ENCODE measurements at places on chromosomes 1 and 21.

DNA sequence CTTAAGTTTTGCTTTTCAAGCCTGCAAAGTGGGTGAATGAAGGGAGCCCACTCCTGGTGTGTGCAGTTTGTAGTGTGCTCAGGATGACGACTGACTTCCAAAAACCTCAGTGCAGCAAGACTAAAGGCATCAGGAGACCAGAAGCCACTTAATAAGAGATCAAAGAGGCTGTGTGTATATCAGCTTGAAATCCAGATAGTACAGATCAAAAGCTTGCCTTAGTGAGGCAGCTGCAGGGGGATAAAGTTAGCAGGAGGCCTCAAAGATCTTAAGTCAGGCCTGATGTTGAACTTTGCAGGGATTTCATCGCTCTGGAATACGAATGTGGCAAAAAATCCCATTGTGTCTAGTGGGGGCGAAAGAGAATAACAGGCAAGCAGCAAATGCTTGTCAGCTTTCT is 99.8 kb downstream of the PATJ start:
- no peak for DNase-seq

- no peak for DNase-seq
Measured at GRCh38 chr1:58165073-58165472, 381.5 kb downstream of the OMA1 start.

GRCh38 chr1:31981972-31982371 is 31.7 kb upstream of the KHDRBS1 start:
- DNase-seq: peak; percentile 61

GRCh38 chr1:247855911-247856310 is 1.1 kb upstream of the TRIM58 start:
- DNase-seq: no peak

- no peak for DNase-seq
Measured at GRCh38 chr1:80633947-80634706, 1166.6 kb upstream of the ADGRL2 start.

DNA sequence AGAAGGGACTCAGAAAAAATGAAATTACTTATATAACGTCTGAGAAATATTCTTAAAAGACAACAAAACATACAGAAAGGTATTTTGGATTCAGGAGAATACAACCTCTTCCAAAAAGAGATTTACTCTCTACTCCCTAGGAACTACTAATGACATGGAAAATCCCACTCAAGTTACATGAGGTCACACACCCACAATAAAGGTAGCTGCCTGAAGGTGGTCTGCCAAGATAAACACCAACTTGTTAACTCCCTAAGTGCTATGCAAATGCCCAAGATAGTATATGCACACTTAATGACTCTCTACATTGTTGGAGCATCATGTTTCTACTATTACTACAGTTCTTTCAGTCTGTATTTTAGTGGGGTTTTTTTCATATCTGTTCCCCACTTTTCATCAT is 26.5 kb downstream of the RERE start:
- DNase-seq: no peak
